ENCODE measurements at places on chromosomes 16 and 17.

DNA sequence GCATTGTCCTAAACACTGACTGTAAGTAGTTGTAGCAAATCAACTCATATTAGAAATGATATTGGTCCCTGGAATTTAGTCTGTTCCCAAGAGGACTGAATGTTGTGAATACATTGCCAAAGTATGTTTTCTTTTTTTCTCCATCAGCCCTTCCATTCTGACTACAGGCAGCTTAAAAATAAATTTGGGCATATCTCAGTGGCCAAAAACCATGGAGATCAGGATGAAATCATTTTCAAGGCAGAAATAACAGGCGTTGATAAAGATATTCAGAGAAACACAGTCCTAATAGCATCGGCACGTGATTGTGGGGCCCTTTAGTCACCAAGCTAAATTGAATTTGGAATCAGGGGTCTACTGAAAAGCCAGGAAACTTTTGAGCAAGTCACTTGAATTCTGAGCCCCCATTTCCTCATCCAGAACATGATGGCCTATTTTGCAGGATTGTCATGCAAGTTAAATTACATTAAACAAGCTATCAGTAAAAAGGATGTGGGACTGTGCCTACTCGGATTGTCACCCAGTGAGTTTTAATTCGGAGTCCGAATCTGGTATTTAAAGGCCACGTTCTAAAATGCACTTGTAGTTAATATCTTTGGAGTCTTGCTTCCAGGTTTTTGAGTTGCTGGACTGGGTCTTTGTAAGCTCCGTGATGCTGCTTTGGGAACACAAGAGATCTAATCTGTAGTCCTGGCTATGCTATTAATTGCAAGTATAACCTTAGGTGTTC, 17.1 kb downstream of the HLF start:
- DNase-seq, result no peak

GRCh38 chr17:75182319-75182568, 515 bp downstream of the SUMO2 start:
- no peak for DNase-seq

- no peak for DNase-seq
Observed at GRCh38 chr17:2780256-2780655, 16.0 kb upstream of the RAP1GAP2 start.

DNA sequence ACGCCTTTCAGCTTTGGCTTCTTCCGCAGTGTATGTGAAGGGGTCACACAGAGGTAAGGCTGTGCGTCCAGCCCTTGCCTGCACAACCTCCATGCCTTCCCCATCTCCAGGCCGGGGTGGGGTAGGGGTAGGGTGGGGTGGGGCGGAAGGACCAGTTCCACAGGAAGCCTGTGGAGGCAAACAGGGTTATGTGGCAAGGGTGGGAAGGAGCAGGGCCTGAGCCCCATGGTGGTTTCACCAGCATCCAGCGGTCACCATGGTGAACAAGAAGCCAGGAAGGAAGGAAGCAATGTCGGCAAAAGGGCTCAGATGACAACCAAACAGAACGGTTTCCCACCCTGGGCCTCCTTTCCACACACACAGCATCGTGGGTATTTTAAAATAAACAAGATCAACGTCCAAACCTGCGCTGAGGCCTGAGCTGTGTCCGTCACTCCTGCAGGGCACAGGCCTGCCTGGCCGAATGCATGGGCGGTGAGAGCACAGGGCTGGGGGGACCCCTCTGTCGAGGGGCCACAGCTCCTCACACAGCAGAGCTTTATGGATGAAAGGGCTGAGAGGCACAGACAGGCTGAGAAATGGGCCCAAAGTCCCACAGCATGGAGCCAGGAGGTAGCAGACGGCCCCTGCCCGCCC, 80.5 kb downstream of the ZNF778 start:
- no peak for DNase-seq

DNA sequence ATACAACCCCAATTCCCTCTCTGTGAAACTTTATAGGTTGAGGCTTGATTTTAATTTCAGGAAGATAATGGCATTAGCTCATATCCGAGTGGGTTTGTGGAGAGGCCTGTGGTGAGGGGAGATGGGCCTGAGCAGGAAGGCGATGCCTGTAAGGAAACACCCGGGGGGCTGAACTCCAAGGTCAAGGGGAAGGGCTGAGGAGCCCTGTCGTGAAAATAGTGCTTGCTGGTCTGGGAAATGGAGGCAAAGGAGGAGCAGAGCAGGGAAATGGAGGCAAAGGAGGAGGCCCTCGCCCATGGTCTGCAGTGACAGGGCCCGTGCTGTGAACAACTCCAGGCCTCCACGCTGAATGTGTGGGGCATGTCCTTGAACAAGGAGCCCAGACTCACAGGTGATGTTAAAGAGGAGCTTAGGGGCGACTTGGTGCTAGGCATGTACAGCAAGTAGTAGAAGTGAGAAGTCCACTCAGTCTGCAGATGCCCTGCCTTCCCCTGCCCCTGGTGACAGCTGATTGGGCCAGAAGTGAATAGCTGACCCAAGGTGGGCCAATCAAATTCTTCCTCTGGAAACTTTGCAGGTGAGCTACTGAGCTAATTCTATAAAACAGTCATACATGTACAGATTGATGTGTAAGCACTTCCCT, 38.1 kb downstream of the MRPS23 start:
- no peak for DNase-seq

GRCh38 chr17:11182430-11182829, 58.6 kb upstream of the SHISA6 start:
- no peak for DNase-seq

- no peak for DNase-seq
Observed at GRCh38 chr17:22600644-22601298, 908.4 kb downstream of the KCNJ18 start.
